ENCODE measurements at places on chromosomes 5 and 9.

DNA sequence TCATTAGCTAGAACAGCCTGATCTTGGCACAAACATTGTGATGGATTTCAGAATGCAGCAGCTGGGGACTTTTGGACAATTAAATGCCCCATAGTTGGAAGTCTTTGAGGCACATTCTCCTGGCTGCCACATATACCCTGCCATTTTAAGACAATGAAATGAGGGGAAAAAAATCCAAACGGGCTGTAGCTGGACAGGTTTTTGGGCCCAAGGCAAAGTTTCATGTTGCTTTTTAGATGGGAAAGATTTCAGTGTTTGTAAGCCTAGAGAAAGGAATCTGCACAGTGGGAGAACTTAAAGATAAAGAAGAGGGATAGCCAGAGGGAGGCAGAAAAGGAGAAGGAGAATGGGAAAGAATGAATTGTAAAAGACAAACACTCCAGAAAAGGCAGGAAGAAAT, 30.0 kb upstream of the RICTOR start:
- no peak for DNase-seq

DNA sequence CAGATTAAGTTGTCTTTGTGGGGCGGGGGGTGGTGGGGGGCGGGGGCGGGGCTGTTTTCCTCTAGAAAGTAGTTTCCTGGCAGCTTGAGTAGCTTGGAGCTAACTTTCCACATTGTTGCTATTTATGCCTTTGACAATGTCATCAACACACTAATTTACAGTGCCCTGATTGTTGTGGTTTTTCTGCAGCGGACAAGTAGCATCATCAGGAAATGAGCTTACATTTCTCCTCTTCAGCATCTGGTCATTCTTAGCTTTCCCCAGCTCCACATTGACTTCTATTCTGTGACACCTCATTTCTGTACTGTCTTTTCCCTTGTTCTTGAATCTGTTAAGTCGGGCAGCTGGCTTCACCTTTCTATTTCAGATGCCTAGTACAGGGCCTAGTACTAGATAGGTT, 112.3 kb upstream of the RAD23B start:
- no peak for DNase-seq

DNA sequence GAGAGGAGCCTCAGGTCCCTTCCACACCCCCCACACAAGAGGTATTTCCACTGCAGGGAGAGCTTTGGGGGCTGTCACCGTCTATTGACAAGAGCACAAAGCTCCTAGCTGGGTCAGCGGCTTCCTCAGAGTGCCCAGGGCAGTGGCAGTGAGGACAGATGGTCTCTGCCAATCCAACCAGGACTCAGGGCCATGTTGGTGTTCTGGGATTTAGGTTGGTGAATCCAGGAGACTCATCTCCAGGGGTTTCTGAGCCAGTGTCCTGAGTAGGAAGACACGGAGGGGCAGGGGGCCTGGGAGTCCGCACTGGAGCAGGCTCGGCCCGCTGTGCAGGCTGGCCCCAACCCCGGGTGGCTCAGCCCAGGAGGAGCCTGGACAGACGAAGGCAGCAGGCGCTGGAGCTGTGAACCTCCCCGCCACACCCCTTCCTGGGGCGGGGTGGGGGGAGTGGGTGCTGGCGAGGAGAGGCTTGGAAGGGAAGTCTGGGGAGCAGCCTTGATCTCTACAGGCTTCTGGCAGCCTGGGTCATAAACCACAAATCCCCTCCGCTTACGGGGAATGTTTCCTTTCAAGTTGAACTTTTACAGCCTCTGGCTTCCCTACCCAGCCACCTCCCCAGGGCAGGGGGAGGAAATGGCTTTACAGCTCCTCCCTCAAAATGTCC, 19.6 kb downstream of the CRB2 start:
- no peak for DNase-seq

DNA sequence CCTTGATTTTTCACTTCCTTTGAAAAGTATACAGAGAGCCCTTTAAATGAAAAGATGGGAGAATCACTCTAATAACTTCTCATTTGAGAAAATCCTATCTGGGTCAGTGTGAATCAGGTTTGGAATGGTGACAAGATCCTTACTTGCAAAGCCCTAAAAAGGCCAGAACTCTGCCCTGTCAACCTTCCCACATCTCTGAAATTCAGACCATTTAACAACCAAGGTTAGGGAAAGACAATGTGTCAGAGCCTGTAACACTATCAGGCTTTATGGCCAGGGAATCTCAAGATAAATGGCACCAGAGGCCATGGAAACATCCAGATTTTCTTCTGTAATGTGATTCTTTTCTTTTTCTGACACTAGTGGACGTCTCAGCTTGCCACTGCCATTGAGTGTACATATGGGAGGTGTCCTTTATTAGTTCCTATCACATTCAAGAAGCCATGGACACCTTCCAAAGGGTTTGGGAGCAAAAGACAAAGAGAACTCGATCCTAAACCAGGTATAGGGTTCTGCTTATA, 165.7 kb upstream of the GPR151 start:
- no peak for DNase-seq

DNA sequence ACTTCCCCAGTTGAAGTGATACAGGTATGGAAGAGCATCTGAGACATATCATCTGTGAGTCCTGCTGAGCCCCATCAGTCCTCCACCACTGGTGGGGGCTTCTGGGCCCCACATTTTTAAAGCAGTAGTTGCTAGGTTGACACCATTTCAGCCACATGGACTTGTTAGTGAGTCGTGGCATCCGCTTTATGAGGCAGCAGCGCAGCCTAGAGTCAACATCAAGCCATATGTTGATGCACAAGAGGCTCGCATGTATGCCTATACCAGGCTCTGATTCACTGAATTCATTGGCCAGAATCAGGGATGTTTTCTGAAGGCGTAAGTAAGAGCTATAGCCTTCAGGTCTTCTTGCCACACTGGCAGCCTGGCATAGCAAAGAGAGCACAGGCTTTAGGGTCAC, 26.8 kb downstream of the ZNF346 start:
- no peak for DNase-seq

DNA sequence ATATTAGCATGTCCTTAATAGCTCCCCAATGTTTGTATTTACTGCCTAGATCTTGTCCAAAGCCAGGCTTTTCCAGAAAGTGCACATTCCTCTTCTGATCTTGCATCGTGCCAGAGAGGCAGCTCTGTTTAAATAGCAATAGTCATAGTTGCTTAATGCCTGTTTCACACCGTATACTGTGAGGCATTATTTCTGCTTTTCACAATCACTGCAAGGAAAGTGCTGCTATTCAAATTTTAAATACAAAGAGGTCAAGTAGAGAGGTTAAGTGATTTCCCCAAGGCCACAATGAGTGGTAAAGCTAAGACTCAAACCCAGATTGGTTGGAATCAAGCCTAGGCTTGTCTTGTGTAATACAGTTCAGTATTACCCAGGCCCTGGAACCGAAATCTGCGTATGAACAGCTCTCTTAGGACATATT, 153.6 kb downstream of the SNX18 start:
- DNase-seq: no peak

- DNase-seq: no peak
Observed at GRCh38 chr5:15574806-15575325, 74.9 kb downstream of the FBXL7 start.

DNA sequence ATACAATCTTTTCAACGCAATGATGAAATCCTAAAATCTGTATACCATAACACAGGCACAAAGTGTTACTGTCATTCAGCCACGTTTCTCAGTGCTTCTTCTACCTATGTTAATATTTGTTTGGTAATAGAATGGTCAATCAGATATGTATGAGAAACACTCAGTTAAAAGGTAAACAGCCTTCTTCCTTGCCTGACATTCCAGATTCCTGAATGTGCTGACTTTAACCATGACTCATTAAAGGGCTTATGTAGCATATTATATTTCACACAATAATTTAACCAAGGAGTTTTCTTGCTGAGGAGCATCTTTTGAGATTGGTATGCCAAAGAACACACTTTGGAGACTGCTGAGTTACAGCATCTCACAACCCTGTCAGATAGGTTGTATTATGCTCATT, 187.6 kb downstream of the CETN3 start:
- DNase-seq: no peak

DNA sequence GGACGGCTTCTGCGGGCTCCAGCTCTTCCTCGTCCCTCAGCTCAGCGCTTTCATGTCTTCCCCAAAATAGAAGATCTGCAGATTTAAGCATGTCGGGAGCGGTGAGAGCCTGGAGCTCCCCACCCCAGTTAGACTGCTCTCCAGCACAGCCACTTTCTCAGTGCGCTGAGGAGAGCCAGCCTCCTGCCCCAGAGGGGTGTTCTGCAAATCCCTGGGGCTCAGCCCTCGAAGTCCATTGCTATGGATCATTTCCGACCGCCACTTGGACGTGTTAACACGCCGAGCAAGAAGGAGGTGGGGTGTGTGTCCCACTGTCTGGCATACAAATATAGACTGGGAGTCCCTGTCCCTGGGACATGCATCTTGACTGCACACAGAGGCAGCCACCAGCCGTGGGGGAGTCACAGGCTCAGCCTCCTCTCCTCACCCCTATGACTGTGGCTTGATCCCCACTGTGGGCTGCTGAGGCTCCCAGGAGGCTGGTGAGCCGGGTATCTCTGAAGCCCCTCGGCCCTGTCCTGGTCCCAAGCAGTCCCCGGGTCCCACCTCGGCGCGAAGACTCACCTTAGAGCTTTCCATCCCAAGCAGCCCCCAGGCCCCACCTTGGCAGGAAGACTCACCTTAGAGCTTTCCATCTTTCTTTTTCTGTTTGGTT, 30.0 kb upstream of the RNF130 start:
- no peak for DNase-seq

- peak; percentile 51 for DNase-seq
Observed at GRCh38 chr5:87020099-87020934, 247.4 kb upstream of the RASA1 start.

- DNase-seq: no peak
Observed at GRCh38 chr9:76531231-76531780, 72.3 kb downstream of the GCNT1 start.

Data from CD4-positive, alpha-beta T cell treated with Interleukin-6 for 4 hours (primary cell).